ENCODE measurements at places on chromosomes 1 and 21.

GRCh38 chr1:92587445-92587844, 100.7 kb upstream of the GFI1 start:
- DNase-seq: no peak

- no peak for DNase-seq
Measured at GRCh38 chr21:27083144-27083543, 116.3 kb upstream of the ADAMTS5 start.

DNA sequence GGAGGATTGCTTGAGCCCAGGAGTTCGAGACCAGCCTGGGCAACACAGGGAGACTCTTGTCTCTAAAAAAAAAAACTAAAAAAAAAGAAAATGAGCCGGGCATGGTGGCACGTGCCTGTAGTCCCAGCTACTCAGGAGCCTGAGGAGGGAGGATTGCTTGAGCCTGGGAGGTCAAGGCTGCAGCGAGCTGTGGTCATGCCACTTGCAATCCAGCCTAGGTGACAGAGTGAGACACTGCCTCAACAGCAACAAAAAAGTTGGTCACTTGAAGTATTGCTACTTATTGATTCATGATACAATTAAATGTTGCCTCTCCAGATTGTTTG, 57.9 kb upstream of the CXADR start:
- no peak for DNase-seq

- no peak for DNase-seq
Measured at GRCh38 chr1:243963571-243963970, 87.5 kb upstream of the ZBTB18 start.

GRCh38 chr1:99352821-99353220, 88.5 kb downstream of the PLPPR4 start:
- no peak for DNase-seq

- DNase-seq: no peak
Measured at GRCh38 chr1:240968864-240969263, 356.9 kb upstream of the GREM2 start.

GRCh38 chr1:232635778-232636356, 5.9 kb upstream of the SIPA1L2 start:
- no peak for DNase-seq

GRCh38 chr1:156420205-156421061, 51.4 kb downstream of the RHBG start:
- DNase-seq: no peak

- no peak for DNase-seq
Measured at GRCh38 chr1:162605225-162605927, 26.9 kb upstream of the DDR2 start.

DNA sequence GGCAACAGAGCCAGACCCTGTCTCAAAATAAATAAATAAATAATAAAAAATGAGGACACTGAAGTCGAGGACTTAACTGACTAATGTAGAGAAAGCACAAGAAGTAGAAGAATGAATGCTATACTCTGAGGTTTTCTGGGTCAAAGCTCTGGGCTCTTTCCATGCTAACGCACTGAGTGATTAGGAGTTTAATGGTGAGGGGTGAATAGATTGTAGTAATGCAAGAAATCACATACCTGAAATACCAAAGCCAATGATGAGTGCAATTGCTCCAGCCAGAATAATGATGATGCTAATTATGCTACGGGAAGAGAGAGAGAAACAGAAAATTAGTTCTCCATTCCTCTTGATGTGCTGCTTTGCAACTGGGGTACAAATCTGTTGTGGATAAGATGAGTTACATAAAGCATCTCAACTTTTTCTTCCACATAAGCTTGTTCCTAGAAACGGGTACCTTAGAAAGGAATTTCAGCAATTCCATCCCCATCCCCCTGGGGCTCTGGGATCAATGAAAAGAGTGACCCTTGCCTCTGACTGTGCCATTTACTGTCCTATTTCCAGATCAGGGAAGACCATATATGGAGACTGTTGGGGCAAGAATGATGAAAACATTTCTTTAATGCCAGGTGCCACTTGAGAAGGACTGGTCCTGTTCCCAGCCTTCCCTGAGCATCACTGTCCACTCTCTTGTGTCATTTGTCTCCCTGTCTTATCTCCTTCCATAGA, 40.7 kb downstream of the VTCN1 start:
- DNase-seq: no peak

DNA sequence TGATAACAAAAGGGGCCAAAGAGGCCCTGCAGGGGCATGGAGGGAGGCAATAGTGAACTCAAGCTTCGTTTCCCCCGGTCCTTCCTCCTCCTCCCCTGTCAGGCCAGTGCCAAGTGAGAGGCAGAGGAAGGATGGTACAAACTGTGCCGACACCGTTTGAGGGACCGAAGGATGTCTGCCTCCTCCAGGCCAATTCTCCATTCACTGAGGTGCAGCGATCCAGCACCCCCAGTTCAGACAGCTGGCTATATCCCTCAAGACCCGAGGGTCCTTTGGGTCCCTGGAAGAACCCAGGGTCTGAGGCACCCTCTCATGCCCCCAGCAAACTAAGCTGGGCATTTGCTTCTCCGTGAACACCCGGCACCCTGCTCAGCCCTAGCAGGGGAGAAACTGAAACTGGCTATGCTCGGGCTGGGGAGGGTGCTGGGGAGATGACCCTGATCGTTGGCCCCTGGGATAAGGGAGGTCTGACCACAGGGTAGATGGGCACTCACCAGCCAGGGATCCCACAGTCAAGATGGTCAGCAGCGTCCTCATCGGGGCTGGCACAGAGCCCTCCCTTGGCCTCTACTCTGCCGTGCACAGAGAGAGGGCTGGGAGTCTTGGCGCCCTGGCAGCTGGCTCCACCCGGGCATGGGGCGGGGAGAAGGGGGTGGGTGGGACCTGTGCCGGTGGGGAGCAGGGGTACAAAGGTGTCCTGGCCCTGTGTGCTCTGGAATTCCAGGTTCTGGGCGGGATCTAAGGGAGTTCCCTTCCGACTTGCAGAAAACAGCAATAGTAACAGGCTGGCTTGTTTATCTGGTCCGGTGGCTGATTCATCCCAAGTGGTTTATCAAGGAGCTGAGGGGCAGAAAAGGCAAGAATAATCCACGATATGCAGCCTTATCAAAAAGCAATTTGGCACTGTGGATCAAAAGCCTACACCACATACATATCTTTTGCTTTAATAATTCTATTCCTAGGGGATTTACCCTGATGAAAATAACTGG, at the start of gene IL22RA1:
IL22RA1 (minus strand) TSS at position 595 of the 989 bp plus-strand sequence; CDS start at position 537, 58 bp downstream.
- no peak for DNase-seq

DNA sequence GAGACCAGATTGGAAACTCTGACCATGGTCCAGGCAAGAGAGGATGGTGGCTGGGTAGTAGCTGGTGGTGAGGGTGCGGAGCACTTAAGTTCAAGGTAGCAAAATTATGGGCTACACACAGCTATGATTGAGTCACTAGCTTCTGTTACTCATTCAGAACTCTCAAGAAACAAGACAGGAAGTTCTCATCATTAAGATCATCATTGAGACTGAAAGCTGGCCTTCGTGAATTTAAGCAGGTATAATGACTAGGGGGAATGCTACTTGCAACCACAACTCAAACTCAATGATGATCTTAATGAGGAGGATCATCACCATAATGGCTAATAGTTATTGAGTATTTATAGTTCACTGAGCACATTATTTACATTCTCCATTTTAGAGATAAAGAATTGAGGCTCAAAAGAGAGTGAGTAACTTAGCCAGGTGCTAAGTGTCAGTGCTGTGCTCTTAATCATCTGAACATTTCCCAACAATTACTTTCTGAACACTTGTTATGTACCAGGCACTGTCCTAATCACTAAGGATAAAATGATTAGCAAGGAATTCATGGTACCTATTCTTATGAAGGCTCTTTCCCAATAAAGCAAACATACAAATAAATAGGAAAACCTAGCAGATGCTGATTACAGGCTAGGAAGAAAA, 286.3 kb upstream of the C1orf105 start:
- no peak for DNase-seq

GRCh38 chr1:205879974-205880373, 30.0 kb upstream of the PM20D1 start:
- DNase-seq: no peak

GRCh38 chr1:1059494-1060280, 14.4 kb downstream of the RNF223 start:
- no peak for DNase-seq

DNA sequence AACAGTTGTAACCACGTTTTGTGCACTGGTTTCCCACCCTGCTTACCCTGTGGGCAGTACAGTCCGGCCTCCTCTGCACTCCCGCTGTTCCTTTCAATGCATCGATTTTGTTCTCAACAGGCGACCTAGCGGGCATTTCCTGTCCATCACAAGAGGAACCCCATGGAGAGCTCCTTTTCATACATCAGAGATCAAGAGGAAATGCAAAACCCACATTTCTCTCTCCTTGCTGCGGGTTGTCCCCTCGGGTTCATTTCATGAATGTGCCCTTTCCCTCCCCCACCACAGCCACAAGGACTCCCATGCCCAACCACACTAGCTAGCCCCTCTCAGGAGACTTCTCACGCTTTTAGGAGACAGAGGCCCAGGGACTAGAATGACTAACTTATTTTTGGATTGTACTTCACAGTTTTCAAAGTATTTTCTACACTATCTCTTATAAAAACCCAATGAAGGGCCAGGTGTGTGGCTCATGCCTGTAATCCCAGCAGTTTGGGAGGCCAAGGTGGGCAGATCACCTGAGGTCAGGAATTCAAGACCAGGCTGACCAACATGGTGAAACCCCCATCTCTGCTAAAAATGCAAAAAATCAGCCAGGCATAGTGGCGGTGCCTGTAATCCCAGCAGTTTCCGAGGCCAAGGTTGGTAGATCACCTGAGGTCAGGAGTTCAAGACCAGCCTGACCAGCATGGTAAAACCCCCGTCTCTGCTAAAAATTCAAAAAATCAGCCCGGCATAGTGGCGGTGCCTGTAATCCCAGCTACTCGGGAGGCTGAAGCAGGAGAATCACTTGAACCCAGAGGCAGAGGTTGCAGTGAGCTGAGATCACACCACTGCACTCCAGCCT, 18.4 kb downstream of the ATP1A4 start:
- no peak for DNase-seq

DNA sequence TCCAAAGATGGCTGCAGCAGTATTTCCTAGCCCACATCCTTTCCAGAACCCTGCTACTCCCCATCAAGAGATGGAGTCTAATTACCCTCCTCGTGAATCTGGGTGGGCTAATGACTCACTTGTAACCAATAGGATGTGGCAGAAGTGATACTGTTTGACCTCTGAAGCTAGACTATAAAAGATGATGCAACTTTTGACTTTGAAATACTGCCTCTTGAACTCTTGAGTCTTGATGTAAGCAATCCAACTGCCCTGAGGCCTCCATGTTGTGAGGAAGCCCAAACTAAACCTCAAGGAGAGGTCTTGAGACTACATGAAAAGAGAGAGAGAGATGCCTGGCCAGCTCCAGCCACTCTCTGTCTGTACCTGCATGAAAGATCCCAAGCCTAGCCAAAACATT, 29.5 kb downstream of the LMO4 start:
- no peak for DNase-seq

DNA sequence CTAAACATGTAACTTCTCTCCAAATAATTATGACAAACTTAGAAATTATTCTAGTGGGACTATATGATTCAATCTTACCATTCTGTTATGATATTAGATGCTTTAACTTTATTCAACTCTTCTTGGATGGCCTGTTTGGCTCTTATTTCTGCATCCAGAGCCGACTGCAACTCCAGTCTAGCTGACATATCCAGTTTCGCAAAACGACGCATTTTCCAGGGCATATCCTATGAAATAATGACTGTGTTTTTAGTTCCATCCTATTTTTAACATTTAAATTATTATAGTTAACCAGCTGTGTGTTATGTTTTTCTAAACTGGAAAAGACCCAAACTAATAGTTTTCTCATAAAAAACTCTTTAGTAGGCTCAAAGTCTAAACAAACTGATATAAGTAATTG, 133.7 kb downstream of the COQ8A start:
- DNase-seq: no peak

DNA sequence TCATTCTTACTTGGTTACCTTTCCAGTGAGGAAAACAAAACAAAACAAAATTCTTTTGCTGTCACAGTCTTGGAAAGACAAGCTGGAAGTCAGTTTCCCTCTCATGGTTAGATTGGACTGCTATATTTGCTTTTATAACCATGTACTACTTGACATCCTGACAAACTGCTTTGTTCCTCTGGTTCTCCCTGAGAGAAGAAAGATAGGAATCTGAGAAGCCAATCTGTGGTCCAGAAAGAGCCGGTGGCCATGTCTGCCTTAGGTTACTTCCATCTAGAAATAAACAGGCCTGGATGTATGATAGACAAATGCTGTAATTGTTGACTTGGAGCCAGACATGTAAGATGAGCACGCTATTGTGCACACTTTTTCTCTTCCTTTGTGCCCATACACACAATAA, 330.0 kb downstream of the BRINP3 start:
- no peak for DNase-seq

- DNase-seq: no peak
Measured at GRCh38 chr1:18104546-18105100, 3.0 kb upstream of the IGSF21 start.

DNA sequence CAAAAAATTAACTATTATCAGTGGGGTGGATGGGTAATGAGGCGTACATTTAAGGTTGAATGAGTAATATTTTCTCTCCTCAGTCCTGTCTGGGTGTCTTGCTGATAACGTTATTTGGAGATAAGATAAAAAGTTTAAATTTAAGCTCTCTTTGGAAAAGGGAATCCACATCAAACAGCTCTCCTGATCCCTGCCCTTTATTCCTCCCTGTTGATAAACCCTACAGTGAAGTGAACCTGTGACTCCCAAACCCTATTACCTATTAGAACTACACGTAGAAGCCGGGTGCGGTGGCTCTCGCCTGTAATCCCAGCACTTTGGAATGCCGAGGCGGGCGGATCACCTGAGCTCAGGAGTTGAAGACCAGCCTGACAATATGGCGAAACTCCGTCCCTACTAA, 9.9 kb upstream of the GPR161 start:
- no peak for DNase-seq

DNA sequence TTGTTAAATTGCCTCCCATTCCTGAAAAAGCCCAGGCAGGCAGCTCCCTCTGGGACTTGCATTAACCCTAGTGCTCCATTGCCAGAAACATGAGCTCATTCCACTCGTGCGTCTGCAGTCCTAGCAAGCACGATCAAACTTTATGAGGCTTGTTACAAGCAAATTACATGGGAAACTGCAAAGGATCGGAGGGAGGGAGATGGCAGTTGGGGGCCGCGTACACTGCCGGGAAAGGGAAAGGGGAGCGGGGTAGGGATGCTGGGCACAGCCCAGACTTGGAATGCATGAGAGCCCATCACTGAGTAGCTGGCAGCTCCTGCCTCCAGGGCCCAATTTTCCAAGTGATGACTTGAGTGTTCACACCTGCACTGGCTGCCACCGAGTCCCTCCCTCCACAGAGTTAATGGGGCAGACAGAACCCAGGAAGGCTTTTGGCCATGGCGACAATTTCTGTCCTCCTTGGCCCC, 169.9 kb downstream of the BRINP2 start:
- DNase-seq: no peak

GRCh38 chr1:109634771-109635750, 15.4 kb downstream of the AMPD2 start:
- DNase-seq: no peak
